Aorta (tissue), 5 donors: ENCODE measurements at places on chromosomes 2 and 18. TPM values are rescaled to one million over a fixed set of nuclear protein-coding genes. Genes with fewer than 3 reads are reported as not detected.

Gene CGREF1
- 8.1 TPM for total RNA-seq

- no peak for DNase-seq
Observed at GRCh38 chr18:7000484-7001096, 117.0 kb downstream of the LAMA1 start.

GRCh38 chr2:143819190-143819735 is 690.0 kb downstream of the ARHGAP15 start:
- DNase-seq, result no peak

DNA sequence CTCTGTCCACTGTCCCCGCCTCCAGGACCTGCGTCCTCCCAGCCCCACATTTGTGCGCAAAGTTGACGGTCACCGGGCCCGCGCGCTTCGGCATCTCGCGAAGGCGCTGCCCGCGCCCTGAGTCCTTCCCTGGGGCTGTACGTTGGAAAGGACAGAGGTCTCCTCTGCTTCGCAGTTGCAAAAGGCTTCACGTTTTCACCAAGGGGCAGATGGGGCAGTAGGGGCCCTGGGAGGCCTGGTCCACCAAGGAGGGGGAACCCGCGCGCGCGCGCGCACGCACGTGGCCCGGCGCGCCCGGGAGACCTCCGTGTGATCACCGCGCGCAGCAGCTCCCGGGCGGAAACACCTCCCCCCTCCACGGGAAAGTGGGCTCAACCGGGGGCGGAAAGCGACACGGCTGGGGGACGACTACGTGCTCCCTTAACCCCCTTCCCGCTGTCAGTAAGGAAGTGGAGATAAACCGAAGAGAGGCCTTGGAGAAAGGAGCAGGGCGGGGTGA is 21.9 kb downstream of the TEX44 start:
- DNase-seq, result peak; percentile 90

- no peak for DNase-seq
Observed at GRCh38 chr2:182870227-182870626, 3.8 kb upstream of the FRZB start.
